Fibroblast of the aortic adventitia (primary cell): ENCODE measurements at places on chromosomes 7 and 10.

DNA sequence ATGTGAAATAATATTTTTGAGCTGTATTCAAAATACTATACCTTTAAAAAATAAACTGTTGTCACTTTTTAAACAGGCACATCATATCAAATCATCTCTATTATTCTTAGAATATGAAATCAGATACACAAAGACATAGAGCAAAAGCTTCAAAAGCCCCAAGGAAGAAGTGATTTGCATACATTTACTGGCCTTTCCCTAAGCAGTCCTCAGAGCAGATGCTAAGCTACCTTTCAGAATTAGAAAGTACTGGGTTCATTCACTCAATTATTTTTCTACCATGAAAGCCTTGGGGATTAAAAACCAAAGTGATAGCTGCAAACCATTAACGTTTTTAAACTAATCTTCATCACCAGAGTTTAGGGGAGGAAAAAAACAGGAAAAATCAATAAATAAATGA is 55.8 kb upstream of the RNF148 start:
- DNase-seq, result no peak

DNA sequence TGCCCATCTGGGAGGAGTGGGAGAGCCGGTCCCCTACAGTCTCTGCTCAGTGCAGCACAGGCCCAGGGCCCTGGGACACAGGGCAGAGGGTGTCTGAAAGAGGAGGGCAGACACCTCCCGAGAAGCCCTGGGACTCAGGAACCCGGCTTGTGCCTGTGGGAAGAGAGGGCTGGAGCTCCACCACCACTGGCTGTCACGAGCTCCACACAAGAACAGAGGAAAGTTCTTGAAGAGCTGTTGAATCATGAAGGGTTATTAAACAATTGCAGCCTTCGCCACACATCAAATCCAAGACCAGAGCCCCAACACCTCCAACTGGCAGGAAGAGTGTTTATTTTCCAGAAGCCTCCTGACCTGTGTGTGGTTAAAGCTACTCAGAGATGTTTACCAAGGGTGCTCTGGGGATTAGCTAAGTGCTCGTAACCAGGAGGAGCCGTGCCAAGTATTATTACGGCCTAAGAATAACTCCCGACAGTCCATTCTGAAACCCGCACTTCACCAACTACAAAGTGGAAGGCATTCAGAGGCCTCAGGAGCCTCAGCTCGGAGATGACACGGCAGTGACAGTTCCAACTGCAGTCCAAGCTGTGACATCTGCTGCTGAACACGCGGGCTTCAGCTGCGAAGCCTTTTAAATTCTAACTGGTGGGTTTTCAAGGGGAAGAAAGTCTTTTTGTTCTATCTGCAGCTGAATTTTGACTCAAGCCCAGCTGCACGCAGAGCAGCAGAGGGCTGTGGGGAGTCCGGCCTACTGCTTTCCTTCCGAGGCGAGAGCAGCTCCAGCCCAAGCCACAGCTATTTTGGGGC is 75.1 kb downstream of the MAD1L1 start:
- DNase-seq, result peak; percentile 89

DNA sequence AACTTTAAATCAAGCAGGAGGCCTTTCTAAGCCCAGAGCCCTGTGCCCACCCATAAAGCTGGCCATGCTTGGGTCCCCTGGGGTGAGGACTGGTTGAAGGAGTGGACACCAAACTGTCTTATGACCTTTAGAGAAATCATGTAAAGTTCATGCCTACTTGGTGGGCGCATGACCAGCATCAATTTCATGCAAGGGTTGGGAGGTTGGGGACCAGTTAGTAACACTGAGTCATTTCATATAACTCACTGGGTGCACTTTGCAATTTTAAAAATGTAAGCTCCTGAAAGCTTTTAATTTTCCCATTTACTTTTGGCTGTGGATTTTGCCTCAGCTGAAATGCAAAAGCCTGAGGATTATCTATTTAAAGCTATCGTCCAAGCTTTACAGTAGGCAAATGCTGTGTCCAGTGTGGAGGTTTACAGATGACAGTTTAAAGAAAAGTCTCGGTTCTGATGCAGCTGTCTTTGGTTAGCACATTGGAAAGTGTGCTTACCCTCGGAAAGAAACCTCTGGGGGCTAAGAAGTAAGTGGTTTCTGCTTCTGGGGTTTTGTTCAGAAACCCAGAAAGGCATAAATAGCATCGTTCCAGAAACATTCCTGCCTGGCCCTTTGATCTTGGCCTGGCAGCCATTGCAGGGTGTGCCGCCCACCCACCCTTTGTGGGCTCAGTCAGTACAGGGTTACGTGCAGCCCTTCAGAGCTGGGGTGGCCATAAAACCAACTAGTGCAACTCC is 48.8 kb upstream of the CHST15 start:
- DNase-seq, result no peak

DNA sequence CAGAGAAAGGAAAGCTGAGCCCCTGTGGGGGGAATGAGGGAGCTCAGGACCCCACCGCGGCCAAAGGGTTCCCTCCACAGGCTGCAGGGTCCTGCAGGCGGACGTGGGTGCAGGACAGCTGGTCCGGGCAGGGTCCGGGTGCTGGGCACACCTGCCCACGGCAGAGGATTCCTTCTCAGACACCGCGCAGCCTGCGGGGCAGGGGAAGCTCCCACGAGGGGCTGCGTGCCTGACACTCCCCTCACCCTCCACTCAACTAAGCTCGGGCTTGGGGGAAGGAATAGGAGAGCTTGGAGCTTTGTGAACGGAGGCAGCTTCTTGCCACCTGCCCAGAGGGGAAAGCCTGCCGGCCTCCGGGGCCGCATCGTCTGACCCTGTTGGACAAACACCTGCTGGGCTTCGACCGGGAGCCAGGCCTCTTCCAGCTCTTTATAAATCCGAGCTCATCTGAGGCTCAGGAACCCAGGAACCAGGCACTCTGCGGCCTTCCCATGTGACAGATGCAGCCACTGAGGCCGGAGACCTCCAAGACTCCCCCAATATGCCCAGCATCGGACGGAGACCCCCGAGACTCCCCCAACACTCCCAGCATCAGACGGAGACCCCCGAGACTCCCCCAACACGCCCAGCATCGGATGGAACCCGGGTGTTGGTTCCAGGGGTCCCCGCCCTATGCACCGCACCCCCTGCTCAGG is 97.3 kb downstream of the PDGFA start:
- DNase-seq, result no peak
